GM23248 (cell line): ENCODE measurements at places on chromosomes 4 and X. TPM values are rescaled to one million over a fixed set of nuclear protein-coding genes. Genes with fewer than 3 reads are reported as not detected.

C4orf51 gene
- not detected in 2 replicates for polyA plus RNA-seq

UGT2A1 gene
- not detected in 2 replicates for polyA plus RNA-seq

- peak; percentile 1 for DNase-seq
These were observed 880.8 kb downstream of the TECRL start for GRCh38 chr4:63528256-63528991.

AMBN gene
- not detected in 2 replicates for polyA plus RNA-seq

RTL3 gene
- 0.18 and 0.39 TPM in 2 replicates for polyA plus RNA-seq

- DNase-seq = peak; percentile 89
These were observed 47.9 kb downstream of the TMEM131L start for GRCh38 chr4:153514001-153514526.
